ENCODE measurements at places on chromosomes 1 and 21.

- no peak for DNase-seq
Observed at GRCh38 chr21:46020581-46020980, 39.0 kb downstream of the COL6A1 start.

- no peak for DNase-seq
Observed at GRCh38 chr1:228544921-228545591, 57.9 kb downstream of the RNF187 start.

DNA sequence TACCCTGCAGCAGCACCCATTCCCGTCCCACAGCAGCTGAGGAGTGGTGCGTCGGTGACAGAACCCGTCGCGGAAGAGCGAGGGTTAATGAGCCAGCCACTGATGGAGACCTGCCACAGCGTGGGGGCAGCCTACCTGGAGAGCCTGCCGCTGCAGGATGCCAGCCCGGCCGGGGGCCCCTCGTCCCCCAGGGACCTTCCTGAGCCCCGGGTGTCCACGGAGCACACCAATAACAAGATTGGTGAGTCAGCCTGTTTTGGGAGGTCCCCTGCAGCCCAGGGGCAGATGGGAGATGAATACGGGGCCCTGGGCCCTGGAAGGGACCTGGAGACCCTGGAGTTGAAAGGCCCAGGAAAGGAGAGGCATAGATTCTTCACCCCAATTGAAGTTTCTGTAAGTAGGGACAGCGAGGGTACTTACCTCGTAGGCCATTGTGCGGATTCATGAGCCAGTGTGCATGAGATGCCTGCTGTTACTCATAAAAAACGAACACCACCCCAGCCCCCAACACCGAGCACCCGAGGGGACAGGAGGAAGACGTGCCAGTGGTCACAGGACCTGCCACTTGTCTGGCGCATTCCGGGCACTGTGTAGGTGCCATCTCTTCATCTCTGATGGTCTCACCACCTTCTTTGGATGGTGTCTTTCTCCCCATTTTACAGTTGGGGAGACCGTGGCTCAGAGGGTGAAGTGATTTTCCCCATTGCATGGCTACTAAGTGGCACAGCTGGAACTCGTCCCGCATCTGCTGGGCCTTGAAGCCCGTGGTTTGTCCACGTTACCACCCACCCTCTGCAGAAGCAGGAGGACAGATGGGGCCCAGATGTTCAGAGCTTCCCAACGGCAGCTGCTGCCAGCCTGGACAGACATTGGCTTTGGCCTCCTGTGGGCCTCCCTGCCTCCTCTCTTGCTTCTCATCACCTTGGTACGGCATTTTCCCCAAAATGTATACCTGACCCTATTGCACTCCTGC is 28.3 kb upstream of the TNFRSF1B start:
- DNase-seq: no peak

DNA sequence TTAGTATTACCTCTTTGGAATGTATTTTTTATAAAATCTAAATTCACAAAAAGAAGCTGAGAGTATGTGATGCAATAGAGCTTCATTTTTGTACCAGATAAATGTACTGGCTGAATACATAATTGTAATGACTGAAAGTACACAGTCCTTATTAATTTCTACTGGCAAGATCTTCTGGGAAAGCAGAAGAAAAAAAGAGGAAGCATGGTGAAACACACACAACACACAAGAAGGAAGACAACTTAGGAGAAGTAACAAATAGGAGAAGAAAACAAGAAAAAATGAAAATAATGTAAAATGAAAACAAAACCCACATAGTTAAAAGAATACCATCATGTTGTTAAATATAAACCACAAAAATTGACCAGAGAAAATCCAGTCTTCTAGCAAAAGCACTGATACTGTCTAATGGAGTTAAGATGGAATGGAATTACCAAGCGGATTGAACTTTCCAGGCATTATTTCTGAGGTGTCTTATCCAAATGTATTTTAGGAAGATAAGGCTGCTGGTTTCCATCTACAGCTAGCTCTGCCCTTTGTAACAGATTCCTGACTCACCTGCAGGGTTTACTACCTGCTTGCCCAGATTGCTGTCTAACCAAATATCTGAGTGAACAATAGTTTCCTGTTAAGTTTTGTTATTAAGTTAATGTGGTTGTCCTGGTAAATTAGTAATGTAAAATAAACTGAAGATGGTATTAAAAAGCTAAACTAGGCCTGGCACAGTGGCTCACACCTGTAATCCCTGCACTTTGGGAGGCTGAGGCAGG is 4.5 kb upstream of the COP1 start:
- DNase-seq: no peak

DNA sequence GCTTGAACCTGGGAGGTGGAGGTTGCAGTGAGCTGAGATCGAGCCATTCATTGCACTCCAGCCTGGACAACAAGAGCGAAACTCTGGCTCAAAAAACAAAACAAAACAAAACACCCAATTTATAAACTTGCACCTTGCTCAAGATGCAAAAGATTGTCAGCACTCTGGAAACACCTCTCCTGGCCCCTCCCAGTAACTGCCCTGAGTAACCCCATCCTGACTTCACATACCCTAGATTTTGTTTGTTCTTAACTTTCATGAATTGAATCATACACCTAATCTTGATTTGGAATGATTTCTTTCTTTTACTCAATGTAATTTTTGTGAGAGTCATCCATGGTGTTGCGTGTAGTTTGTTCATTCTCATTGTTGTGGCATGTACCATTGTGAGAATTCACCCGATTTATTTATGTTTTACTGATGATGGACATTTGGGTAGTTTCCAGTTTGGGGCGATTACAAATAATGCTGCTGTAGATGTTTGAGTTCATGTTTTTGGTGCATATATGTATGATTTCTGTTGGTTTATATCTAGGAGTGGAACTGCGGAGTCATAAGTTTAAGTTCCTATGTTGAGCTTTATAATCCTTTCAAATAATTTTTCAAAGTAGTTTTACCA is 10.4 kb downstream of the NECAP2 start:
- no peak for DNase-seq

- no peak for DNase-seq
Observed at GRCh38 chr1:156160000-156160742, 6.8 kb downstream of the SEMA4A start.

Data from brain (organoid and tissue), 16 donors.